ENCODE measurements at places on chromosomes 3 and 15.

- peak; percentile 88 for DNase-seq
Measured at GRCh38 chr3:137264071-137264820, 306.5 kb downstream of the IL20RB start.

DNA sequence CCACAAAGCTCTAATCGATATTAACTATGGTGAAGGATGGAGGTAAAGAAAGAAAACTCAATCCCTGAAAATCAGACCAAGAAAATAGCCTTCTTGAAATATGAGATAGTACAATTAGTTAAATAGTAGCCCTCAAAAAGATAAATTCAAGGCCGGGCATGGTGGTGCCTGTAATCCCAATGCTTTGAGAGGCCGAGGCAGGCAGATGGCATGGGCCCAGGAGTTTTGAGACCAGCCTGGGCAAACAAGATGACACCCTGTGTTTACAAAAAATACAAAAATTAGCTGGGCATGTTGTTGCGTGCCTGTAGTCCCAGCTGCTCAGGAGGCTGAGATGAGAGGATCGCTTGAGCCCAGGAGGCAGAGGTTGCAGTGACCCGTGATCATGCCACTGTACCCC lies 31.6 kb upstream of the CEP152 start:
- DNase-seq: no peak

DNA sequence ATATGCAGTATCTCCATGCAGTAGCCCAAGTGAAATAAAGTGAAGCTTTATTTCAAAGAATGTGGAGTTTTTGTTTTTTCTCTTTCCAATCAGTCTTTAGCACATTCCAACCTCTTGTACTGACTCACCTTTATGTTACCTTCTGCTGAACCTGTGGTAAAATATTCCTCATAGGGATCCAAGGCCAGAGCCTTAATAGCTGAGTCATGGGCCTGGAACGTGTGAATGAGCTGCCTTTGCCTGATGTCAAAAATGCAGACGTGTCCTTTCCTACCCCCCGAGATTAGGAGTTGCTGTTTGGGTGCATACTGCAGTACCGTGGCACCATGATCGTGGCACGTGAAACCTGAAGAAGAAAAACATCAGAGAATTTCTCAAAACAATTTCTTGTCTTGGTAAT lies 108.5 kb downstream of the GLDN start:
- no peak for DNase-seq

GRCh38 chr3:188122571-188123169 lies 31.3 kb upstream of the LPP start:
- DNase-seq: no peak

- DNase-seq: peak; percentile 51
Measured at GRCh38 chr3:126208606-126209256, 28.3 kb upstream of the ALDH1L1 start.

DNA sequence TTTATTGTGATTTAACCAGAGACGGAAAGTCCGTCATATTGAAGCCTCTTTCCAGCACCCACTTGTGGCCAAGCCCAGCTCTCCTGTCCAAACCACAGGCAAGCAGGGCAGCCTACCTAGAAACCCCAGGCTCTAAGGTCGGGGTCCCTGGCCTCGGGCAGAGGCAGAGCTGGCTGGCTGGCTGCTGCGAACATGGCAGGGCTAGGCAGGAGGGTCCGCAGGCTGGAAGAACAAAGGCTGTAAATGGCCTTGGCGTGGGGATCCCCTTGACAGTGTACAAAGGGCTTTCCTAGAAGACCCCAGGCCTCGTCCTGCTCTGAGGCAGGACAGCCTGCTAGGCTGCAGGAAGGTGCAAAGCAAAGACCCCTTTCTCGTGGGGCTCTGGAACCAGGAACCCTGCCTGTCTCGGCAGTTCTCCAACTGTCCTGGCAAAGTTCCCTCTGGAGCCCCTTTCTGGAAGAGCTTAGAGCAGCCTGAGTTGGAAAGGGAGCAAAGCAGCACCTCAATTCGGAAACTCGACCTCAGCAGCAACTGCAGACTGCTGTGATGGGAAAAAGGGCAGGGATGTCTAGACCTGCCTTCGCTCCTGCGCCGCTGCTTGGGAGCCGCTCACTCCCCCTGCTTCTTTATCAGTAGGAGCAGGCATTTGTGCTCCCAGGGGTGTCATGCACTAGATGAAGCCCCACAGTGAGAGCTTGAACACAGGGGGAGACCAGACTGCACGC lies 8.5 kb downstream of the CALML4 start:
- no peak for DNase-seq

DNA sequence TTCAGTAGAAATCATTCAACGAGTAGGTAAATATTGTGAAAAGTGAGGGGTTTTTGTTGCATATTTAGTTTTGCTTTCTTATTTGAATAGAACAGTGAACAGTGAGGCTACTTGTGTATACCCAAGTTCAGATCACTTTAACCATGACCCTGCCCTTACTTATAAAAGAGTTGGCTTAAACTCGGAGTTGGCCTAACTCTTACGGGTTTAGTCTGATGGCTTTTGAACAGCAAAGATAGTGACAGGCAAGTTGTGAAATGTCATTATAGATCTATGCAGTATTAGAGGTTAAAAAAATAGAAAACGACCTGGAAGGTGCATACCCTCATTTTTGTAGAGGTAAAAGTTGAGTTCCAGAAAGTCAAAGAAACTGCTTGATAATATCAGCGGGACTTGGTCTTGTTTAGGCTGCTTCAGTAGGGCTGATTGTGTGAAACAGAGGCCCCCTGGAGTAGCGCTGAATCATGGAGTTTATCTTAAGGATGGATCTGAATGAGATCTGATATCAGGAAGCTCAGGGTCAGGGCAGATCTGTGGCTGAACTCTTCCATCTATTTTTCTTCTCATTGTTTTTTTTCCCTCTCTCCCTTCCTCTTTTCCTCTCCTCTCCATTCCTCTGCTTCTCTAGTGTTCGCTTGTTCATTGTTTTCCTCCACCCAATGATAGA lies 359.8 kb downstream of the LPP start:
- no peak for DNase-seq

DNA sequence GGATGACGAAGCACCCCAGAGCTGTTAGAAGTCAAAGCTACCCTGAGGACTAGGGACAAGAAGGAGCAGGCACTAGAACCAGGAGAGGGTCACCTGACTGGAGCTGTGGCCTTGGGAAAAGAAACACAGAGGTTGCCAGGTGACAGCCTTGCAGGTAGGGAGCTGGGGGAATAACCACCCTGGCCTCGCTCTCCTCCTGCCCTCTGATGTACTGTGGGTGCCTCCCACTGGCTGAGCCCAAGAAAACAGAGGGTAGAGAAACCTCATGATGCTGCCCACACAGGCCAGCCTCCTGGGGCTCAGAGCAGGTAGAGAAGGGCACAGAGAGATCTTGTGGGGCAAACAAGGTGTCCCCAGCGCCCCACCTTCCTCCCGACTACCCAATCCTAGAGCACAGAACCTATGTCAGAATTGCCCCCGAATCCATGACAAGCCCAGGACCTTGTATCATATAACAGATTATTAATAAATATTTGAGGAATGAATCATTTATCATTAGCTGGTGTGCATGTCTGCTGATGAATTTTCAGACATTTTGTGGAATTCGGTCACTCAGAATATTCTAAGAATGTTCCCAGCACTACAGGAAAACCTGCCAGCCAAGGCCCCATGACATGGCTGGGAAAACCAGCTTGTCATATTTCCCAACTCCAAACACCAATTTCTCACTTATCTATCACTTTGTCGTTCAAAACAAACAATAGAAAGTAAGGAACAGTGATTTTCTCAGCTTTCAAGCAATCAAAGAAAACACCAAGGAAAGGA lies 59.8 kb upstream of the MEX3B start:
- DNase-seq: no peak

DNA sequence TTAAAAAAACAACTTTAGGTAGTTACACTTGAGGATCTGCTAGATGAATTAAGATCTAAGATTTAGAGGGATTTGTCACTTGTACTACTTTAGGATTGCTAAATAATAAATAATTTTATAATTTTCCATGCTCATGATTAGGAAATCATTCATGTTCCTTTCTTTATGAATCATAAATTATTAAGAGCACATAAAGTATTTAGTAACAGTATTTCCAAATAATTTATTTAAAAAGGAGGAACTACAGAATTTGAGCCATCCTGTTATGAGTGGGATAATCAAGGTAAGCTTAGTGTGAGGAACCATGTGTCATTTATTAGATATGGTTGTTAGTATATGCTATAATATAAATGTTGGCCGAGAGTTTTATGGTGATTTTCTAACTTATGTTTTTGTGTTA lies 37.5 kb upstream of the C3orf38 start:
- no peak for DNase-seq

GRCh38 chr3:138332472-138333073 lies 2.9 kb upstream of the NME9 start:
- peak; percentile 43 for DNase-seq

GRCh38 chr15:64460724-64461720 lies 644 bp downstream of the ZNF609 start:
- peak; percentile 89 for DNase-seq

- no peak for DNase-seq
Measured at GRCh38 chr3:4408958-4409357, 58.1 kb downstream of the SUMF1 start.

- DNase-seq: no peak
Measured at GRCh38 chr15:97072545-97072944, 742.0 kb downstream of the NR2F2 start.

- DNase-seq: no peak
Measured at GRCh38 chr15:54388746-54389145, 410.5 kb downstream of the UNC13C start.

DNA sequence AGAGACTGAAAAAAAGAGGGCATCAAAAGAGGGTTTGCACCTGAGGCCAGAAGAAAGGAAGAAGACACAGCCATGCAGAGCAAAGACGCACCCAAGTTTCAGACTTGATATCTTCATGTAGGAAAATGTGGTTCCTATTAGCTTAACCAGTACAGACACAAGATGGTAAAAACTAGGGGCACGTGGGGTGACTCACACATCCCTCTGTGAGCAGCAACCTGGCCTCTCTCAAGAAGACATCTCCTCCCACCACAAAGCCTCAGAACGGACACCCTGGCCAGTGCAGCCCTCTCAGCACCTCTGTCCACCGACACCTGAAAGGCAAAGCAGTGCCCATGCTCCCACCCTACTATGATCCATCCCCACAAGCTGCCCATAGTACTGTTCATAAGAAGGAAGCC lies 33.3 kb downstream of the GLB1 start:
- DNase-seq: no peak

DNA sequence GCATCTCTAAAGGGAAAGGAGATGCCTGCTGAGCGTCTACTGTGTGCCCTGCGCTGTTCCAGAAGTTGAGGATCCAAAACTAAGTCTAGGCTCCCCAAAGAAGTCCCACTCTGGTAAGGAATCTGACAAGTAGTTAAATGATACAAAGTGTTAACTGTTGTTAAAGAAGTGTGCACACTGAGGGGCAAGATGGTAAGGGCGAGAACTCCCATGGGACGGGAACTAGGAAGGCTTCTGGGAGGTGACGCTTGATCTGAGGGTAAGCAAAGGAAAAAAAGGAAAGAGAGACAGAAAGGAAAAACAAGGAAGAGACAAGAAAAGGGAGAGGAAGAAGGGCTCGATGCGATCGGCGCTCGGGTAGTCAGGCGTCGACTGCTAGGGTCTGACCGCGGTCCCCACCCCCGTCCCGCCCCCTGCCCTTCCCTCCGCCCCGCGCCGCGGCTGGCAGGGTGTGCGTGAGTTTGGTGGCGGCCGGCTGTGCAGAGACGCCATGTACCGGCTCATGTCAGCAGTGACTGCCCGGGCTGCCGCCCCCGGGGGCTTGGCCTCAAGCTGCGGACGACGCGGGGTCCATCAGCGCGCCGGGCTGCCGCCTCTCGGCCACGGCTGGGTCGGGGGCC lies at the start of gene LACTB:
TSS of gene LACTB (plus strand) at position 480 of the 620 bp plus-strand sequence. CDS start at position 491, 11 bp downstream.
- peak; percentile 96 for DNase-seq

GRCh38 chr3:155313300-155313699 lies 19.8 kb upstream of the STRIT1 start:
- DNase-seq: peak; percentile 56

DNA sequence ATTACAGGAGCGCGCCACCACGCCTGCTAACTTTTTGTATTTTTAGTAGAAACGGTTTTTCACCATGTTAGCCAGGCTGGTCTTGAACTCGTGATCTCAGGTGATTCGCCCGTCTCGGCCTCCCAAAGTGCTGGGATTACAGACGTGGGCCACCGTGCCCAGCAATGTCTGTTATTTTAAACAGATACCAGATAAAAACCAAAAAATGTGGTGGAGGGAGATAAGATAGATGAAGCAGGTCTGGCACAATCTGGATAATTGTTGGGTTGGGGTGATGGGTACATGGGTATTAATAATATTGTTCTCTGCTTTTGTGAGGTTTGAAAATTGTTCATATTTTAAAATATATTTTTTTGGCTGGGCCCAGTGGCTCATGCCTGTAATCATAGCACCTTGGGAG lies 4.7 kb downstream of the RNF111 start:
- DNase-seq: no peak

DNA sequence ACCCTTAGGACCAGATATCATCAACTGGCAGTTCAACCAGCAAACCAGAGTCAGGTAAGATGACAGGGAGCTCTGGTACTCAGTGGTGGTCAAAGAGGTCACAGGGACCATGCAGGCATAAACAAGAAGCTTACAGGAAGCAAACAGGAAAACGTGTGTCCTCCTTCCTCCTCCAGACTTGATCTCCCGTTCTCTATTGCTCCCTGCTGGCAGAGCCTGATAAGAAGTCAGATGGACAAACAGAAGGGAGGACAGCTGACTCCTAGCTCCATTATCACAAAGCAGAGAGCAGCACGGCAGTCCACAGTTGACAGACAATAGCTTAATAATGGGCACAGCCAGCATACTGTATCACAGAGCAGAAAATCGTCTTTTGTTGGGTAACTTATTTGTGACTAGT lies 156.5 kb upstream of the SLC2A2 start:
- no peak for DNase-seq

DNA sequence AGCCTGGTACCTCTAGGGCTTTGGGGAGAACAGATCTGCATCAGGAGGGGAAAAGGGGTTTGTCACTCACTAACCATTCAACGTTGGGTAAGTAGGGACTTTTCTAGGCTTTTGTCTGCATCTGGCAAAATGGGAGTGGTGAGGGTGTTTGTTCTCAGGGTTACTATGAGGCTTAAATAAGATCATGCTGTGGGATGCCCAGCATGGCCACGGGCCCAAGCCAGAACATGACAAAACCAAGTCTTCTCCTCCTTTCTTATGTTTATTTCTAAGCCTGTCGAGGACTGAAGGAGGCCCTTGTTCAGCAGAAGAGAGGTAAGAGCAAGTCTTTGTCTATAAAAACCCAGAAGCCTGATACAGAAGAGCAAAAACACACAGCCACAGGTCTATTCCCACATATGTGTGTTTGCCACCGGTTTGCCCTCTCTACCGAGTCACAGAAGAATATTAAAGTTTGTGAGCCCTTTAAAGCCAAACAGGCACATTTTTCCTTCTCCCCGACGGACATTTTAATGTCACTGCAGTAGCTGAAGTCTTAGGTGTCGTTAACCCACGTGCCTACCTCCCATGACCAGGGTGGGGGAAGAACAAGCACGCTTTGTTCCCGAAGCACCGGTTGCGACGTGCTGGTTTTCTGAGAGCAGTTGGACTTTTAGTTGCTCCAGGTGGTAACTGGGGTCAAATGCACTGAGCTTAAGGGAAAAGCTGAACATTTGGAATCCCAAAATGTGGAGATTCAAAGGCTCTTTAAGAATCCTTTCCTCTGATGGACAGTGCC lies 72.1 kb downstream of the NOX5 start:
- DNase-seq: no peak

- no peak for DNase-seq
Measured at GRCh38 chr3:33826206-33826605, 27.8 kb downstream of the PDCD6IP start.

GRCh38 chr15:101056366-101057334 lies 137.5 kb downstream of the LRRK1 start:
- DNase-seq: no peak

- DNase-seq: peak; percentile 52
Measured at GRCh38 chr15:96629511-96629910, 299.0 kb downstream of the NR2F2 start.

- peak; percentile 22 for DNase-seq
Measured at GRCh38 chr3:153463895-153464294, 301.9 kb downstream of the RAP2B start.

Data from muscle of leg (tissue), 16 donors.